ENCODE measurements at places on chromosomes 2 and 18.

DNA sequence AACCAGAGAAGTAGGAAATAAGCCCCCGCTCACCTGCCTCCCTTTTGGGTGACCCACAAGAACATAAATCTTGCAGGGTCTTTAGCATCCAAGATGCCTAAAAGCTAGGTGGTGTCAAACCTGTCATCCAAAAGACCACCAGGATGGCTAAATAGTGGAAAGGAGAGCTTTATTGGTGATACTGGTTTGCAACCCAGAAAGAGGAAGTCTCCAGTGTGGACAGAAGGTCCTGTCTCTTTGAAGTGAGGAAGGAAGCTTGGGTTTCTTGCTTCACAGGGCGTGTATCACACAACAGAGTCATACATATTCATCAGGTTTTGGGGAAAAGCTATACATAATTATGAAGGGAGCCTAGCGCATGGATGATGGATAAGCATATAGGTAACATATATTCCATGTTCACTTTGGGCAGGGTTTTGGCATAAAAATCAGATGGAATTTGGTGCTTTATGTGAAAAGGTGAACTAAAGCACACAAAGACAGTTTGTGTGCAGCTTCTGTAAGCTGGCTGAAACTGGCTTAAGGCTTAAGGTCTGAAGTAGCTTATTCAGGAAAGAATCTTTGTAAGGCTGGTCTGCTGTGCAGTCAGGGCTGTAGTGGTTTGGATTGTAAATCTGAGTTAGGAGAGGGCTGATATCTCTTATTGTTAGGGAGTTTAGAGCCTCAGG, 102.2 kb upstream of the MSH2 start:
- no peak for DNase-seq

- no peak for DNase-seq
Observed at GRCh38 chr2:234722176-234722575, 225.3 kb upstream of the ARL4C start.

DNA sequence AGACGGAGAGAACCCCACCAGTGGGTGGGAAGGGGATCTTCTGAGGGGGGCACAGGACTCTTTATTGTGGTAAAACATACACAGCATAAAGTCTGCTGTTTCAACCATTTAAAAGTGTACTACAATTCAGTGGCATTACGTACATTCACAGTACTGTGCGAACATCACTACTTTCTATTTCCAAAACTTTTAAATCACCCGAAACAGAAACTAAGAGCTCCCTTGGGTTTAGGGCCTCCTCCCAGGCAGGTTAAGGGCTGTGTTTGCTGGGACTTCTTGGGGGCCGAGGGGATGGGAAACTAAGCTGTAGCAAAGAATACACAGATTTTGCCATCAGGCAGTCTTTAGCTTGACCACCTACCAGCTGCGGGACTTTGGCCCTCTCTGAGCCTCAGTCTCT, 242.0 kb downstream of the HAUS1 start:
- no peak for DNase-seq

- peak; percentile 52 for DNase-seq
Observed at GRCh38 chr2:127649100-127649611, 3.2 kb downstream of the GPR17 start.

GRCh38 chr18:5052491-5052890, 144.6 kb downstream of the AKAIN1 start:
- no peak for DNase-seq

DNA sequence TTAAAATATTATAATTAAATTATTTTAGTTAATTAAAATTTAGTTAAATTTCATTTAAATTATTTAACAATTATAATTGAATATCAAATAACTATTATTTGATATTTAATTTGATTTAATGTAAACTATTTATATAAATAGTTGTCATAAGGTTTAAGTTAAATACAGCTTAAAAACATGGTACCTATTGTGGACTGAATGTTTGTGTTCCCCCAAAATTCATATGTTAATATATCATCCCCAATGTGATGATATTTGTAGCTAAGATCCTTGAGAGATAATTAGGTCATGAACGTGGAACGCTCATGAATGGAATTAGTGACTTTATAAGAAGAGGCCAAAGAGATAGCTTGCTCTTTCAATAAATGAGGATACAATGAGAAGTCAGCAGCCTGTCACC, 505.7 kb upstream of the LRATD1 start:
- DNase-seq, result no peak

All from aorta (tissue), 5 donors.